ENCODE measurements at places on chromosomes 7 and 10.

DNA sequence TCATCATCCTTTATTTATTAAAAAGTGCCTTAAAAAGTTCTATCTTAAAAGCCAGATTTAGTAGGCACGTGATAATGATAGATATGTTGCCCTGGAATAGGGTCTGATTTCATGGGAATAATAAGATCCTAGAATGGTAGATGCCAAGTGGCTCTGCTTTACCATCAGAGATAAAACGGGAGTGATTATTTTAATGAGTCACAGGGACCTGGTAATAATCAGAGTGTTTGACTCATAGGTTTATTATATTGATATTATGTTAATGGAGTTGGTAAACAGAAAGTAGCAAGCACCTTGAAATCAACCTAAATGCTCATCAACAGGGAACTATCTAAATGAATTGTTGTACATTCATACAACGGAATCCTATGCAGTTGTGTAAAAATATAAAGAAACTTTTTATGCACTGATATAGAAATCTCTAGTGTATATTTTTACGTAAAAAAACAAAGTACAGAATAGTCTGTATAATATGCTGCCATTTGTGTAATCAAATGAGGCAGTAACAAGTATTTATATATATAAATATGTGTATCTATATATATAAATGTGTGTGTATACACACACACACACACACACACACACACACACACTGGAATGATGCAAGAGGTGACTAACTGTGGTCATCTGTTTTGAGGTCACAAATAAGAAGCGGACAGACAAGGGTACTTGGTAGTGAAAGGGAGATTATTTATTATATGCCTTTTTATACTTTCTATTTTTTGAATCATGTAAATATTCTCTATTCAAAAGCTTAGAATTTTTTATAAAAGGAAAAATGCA is 78.6 kb upstream of the DYNC1I1 start:
- DNase-seq = no peak

- no peak for DNase-seq
Observed at GRCh38 chr7:104240401-104240800, 32.6 kb upstream of the ORC5 start.

GRCh38 chr7:155206318-155207020 is 91.2 kb upstream of the INSIG1 start:
- DNase-seq = peak; percentile 48

- DNase-seq = no peak
Observed at GRCh38 chr7:82429408-82429807, 14.2 kb downstream of the CACNA2D1 start.

GRCh38 chr7:41060796-41061195 is 642.1 kb downstream of the INHBA start:
- DNase-seq = no peak

DNA sequence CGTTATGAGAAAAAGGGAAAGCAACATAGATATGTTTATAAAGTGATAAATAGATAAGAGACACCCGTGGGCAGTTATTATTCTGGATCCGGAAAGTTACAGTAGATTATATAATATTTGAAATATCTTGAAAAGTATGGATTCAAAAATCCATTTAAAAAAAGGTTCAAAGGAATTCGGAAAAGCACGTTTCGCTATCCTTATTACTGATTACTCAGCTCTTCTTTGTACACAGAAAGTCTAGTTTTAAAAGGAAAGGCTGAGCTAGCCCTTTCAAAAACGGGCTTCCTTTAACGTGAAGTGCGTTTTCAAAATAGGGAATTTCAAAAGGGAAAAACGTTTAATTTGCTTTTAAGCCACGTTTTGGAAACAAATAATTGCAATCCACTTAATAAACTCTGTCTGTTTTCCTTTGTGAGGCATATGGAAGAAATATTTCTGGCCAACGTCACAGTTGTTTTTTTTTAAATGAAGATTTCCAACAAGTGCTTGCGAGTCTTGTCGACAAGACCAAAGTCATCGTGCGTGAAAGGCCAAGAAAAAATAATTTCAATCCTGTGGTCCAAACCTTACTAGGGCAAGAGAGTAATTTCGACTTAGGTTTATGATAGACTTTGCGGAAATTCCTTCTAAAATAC is 2.2 kb upstream of the SKIDA1 start:
- DNase-seq = no peak

DNA sequence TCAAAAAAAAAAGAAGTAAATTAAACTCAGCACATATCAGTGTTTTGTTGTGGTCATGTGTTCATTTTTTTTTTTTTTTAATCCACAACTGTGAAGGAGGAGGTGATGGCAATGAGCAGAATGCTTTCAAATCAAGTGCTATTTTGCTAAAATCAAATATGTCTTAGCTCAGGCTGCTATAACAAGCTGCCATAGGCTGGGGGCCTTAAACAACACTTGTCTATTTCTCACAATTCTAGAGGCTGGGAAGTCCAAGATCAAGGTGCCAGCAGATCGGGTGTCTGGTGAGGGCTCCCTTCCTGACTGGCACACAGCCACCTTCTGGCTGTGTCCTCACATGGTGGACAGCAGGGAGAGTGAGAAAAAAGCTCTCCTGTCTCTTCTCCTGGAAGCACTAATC is 203.9 kb downstream of the FAM107B start:
- DNase-seq = no peak

GRCh38 chr10:62109587-62110293 is 158.9 kb downstream of the RTKN2 start:
- DNase-seq = no peak

DNA sequence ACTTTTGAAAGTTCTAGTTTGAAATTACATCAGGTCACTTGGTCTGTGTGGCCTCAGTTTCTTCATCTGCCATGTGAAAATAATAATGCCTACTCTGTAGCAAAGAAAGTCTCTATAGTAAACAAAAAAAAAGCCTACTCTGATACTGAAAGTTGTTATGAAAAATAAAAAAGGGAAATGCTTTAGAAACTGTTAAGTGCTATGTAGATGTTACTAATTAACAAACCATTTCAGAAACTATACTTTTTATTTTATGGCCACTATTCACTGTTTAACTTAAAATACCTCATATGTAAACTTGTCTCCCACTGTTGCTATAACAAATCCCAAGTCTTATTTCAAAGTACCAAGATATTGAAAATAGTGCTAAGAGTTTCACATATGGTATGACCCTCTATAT is 50.6 kb downstream of the CFTR start:
- no peak for DNase-seq

DNA sequence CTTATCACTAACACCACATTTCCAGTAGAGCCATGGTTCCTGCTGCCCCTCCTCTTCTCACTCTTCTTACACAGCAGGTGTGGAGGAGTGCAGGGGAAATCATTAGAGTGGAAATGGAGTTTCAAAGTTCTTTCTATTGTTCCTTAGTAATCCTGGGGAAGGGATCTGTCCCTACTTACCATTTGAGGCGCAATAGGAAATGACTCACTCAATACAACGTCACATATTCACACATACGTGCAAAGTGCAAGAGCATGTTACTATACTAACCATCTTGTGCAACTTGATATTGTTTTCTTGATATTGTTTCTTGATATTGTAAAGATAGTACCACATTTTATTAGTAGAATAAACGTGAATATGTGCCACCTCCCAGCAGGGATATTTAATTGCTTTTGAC is 1010.2 kb downstream of the DNAJB9 start:
- no peak for DNase-seq

Measured in AG08395 (cell line).